Nucleus accumbens (tissue), 56 donors: ENCODE measurements at places on chromosomes 3 and 15.

GRCh38 chr3:14797731-14798130, 21.0 kb upstream of the FGD5 start:
- DNase-seq: no peak

DNA sequence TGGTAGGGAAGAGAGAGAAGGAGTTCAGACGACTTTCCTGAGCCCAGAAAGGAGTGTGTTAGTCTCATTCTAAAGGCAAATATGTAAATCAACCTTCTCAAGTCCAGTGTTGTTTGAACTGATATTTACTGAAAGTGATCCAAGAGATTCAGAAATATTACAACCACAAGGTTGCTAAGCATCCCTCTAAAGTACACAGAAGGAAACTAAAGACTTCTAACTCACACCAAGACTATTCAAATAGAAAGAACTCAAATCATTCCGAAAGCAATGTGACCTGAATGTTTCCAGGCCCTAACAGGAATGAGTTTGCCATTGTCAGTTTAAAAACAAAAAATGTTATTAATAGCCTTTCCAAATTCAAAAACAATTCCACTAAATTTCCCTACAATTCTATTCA, 56.9 kb upstream of the VGLL3 start:
- no peak for DNase-seq

DNA sequence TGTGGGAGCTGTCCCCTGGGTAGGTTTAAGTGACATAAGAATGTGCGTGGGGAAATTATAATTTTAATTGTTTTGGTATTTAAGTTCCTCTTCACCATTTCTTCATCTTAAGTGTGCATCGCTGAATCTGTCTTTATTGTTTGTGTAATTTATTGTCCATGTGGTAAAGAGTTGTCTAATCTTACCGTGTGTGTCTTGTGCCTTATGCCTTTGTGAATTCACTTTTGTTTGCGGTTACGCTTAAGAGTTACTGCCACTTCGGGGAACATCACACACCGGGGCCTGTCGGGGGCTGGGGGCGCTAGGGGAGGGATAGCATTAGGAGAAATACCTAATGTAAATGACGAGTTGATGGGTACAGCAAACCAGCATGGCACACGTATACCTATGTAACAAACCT, 767 bp downstream of the WDR48 start:
- DNase-seq: no peak

- DNase-seq: no peak
These were observed 23.2 kb downstream of the LIPC start for GRCh38 chr15:58454950-58455401.

GRCh38 chr15:101702077-101702476, 22.2 kb downstream of the TARS3 start:
- DNase-seq: no peak

GRCh38 chr3:102443021-102443420, 8.2 kb downstream of the ZPLD1 start:
- DNase-seq: no peak

DNA sequence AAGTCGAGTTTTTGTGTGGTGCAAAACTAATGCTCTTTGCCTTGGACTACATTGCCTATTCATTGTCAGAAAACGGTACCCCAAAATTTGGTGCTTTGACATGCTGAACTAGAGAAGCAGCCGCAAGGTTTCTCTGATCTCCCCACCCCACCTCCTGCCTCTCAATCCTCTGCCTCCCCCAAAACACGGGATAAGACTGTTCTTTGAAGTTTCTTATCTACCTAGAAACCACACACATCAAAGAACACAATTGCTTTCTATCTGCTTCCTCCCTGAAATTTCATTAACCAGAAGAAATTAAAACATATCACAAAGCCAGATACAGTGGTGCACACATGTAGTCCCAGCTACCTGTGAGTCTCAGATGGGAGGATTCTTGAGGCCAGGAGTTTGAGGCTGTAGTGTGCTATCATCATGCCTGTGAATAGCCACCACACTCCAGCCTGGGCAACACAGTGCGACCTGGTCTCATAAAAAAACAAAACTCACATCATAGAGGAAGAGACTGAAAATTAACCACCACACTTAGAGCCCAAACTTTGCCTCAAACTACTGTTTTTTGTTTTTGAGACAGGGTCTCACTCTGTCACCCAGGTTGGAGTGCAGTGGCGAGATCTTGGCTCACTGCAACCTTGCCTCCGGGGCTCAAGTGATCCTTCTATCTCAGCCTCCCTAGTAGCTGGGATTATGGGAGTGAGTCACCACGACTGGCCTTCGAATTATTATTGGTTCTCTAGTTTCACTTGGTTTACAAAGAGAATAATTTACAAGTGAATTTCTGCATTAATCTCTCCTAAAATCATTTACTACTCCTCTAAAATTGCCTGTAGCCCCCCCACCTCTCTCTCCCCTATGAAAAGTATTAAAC, 2.7 kb upstream of the PCNP start:
- no peak for DNase-seq

DNA sequence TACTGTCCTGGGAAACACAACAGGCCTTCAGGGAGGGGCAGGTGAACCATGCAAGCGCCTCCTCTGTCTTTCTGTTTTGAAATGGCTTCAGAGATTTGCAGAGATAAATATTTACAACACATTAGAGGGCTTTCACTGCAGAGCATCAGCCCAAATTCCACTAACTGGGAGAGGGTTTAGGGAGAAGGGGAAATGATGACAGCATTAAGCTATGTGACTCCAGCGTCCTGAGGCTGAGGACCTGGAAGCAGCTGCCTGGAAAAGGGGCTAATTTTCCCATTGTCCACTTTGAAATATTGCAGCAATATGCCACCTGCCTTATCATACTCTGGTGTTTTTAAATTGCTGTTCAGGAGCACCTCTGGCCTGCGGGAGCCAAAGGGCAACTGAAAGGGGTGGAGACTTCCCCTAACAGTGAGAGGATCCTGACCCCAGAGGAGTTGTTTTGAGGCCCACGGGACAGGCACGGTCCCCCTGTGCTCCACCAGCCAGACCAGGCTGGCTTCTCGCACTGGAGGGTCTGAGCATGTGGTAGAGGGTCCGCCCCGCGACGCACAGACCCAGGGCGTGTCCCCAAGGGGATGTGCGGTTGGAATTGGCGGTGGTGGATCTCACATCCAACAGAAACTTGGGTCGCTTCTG, 110.6 kb downstream of the XXYLT1 start:
- DNase-seq: no peak

DNA sequence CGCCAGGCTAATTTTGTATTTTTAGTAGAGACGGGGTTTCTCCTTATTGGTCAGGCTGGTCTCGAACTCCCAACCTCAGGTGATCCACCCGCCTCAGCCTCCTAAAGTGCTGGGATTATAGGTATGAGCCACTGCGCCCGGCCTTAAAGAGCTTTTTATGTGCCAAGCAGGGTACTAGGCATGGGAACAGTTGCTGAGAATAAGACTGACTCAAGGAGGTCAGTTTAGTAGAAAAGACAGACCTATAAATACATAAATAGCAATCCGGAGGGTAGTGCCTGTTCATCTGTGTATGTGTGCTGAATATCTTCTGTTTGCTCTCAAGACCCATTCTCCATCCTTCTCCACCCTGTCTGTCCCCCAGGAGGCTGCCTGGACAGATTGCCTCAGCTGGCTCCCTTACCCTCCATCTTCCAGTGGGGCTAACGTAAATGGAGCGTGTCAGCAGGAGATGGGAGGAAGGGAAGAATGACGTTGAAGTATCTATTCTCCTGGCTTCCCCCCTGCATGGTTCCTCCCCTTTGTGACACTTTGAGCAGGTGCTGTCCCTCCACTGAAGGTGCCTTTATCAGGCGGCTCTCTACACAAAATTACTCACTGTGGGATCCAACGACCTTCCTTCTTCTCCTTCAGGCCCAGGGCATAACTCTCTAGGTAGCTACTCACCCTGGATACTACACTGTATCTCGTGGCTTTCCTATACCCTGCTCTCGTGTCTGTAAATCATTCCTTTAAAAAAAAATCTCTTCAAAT, 31.1 kb downstream of the FBXO40 start:
- DNase-seq: no peak

GRCh38 chr15:66706225-66706732, 4.2 kb downstream of the SMAD6 start:
- DNase-seq: no peak

- no peak for DNase-seq
These were observed 40.4 kb downstream of the CACNA1D start for GRCh38 chr3:53534676-53535400.

DNA sequence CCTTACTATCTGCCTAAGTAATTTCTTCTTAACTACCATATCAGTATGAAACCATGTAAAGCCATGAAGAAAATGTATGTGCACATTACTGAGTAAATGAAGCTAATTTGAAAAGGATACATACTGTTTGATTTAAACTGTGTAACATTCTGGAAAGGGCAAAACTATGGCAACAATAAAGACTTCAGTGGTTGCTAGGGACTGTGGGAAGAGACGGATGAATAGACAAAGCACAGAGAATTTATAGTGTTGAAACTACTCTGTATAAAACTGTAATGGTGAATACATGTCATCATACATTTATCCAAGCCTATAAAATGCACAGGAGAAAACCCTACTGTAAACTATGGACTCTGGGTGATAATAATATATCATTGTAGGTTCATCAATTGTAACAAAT, 1103.7 kb upstream of the EPHA6 start:
- DNase-seq: no peak

- DNase-seq: no peak
These were observed 12.6 kb downstream of the RPL32 start for GRCh38 chr3:12828751-12829150.

GRCh38 chr3:138835397-138835757, 649 bp upstream of the PIK3CB start:
- DNase-seq: no peak

DNA sequence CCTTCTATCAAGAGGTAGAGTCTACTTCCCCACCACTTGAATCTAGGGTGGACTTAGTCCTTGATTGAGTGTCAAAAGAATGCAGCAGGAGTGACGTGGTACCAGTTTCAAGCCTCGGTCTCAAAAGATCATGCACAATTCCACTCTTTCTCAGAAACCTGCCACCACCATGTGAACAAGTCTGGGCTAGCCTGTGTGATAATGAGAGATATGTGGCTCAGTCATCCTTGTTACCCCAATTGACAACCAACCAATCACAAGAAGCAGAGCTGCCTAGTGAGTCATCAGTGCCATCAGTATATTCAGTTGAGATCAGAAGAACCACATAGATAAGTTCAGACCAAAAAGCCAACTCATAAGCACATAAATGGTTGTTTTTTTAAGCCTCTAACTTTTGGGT, 374.5 kb downstream of the IL20RB start:
- DNase-seq: no peak

DNA sequence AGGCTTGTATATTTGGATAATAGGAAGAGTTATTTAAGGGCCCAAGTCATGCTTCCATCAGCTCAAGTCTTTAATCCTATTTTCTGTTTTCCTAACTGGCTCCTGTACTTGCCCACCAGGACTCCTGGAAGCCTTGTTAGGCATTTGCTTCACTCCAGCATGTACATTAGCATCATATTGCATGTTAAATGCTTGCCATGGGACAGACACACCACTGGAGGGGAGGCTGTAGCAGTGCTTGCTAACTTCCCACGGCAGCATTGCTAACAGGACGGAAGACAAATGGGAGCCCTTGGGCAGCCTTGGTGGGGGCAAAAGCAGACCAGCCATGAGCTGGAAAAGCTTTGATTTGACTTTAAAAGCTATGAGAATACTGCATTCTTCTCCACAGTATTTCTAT, 6.1 kb downstream of the TMOD2 start:
- no peak for DNase-seq

DNA sequence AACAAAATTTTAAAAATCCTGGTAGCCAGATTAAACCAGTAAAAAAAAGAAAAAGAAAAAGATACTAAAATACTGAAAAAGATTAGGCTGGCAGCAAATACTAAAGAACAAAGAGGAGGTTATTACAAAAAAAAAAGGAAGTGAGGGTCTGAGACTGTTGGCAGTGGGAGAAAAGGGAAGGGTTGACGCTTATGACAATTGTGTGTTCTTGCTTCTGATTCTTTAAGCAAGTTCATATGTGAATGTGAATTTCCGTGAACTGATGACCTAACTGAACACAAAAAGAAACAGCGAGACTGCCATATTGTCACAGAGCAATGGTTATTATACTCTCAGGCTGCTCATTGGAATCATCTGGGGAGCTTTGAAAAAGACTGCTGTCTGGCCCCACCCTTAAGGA, 56.5 kb downstream of the ATP13A4 start:
- DNase-seq: no peak

DNA sequence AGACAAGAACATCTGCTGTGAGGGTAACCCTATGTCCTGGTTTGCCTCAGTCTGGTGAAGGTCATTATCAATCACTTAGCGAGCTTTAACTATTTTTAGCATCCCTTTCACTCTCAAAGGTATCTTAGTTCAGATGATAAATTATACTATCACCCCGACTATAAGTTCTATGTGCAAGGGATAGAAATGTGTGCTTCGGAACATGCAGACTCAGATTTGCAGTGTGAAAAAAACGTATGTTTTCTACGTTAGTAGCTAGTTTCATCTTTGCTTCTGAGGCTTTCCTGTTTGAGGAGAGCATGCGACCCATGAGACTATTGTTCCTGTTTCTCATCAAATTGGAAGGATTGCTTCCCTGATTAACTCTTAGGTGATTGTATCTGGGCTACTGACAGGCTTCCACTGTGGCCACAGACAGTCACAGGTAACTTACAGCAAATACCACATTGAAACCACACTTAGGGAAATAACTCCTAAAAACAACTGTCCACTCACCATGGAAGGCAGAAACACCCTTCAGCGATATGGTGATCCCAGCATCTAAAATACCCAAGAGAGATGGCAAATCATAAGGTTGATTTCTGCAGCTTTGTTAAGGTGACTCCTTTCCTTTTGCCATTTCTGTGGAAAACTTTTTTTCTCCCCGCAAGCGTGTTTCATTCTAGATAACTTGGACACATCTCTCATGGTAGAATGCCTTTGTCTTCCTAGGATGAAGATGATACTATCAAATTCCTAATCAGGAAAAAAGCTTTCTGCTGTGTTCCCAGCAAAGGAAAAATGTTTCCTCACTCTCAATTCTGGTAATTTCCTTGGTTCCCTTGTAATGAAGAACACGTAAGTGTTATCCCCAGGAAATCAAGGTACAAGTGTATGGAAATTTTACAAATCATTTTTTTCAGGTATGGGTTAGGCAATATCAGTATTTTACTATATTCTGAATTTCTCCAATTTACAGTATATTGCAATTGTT, 5.2 kb downstream of the GCSAM start:
- no peak for DNase-seq

DNA sequence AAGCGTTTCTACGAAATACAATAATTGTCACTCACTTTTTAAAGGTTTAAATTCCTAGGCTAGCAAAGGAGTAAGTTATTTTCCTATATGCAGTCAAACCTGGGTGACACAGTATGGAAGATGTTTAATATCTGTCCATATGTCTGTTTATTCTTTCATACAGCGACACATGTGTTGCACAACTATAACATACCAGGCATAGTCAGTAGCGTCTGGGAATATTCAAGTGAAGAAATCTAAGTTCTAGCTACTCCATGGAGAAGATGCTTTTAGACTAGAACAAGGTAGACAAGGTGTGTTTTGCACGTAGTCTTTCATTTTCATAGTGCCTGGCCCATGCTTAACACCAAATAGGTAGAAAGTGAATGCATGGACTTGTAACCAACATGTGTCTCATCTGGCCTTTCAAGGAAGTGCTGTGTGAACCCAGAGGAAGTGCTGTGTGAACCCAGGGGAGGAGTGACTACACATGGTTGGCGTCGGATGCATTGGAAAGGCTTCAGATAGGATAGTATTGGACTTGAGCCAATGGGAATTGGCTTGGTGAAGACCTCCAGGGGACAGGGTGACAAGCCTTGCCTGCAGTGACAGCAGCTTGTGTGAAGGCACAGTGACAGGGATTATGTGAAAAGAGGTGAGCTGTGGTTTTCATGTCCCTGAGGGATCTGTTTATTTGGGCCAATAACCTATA, 267.0 kb downstream of the PTPRG start:
- DNase-seq: no peak
